ENCODE measurements at places on chromosomes 13 and 19.

GRCh38 chr19:46213156-46213555 lies 16.4 kb upstream of the IGFL1 start:
- no peak for DNase-seq

GRCh38 chr13:73057284-73058063 lies 1.3 kb upstream of the KLF5 start:
- no peak for DNase-seq

- no peak for DNase-seq
Observed at GRCh38 chr13:83151308-83151660, 731.0 kb downstream of the SLITRK1 start.

GRCh38 chr19:55247621-55248099 lies 11.2 kb downstream of the PPP6R1 start:
- DNase-seq, result no peak

DNA sequence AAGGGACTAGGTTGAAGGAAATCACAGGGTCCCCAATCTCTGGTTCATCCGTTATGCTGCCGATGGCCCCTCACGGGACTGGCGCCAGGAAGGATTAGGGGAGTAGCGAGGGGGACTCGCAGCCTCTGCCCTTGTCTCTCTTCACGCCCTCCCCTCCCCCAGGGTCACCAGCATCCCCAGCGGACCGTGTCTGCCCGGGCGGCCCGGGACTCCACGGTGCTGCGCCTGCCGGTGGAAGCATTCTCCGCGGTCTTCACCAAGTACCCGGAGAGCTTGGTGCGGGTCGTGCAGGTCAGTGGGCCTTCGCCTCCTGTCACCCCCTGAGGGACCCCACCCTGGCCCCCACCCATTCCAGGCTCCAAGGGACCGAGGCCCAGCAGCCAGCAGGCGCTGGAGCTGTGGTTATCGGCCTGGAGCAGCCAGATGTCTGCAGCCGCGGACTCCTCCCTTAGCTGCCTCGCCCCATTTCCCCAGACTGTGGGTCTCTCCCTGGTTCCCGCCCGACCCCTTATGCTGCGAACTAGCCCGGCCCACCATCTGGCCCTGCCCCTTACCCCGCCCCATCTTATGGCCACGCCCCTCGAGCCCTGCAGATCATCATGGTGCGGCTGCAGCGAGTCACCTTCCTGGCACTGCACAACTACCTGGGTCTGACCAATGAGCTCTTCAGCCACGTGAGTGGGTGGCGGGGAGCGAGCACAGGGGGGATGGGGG lies 5.4 kb downstream of the PNPLA6 start:
- no peak for DNase-seq

GRCh38 chr19:29266001-29266400 lies 53.0 kb upstream of the UQCRFS1 start:
- no peak for DNase-seq

GRCh38 chr19:3471954-3472655 lies 8.2 kb downstream of the SMIM24 start:
- no peak for DNase-seq

DNA sequence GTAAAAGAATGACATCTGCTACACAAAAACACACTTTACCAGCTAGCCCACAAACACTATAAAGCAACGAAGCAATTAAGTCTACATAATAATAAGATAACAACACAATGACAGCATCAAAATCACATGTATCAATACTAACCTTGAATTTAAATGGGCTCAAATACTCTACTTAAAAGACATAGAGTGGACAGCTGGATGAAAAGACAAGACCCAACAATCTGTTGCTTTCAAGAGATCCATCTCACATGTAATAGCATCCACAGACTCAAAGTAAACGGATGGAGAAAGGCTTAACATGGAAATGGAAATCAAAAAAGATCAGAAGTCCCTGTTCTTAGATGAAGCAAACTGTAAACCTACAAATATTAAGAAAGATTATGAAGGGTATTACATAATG lies 2175.9 kb downstream of the PCDH9 start:
- DNase-seq, result peak; percentile 22

DNA sequence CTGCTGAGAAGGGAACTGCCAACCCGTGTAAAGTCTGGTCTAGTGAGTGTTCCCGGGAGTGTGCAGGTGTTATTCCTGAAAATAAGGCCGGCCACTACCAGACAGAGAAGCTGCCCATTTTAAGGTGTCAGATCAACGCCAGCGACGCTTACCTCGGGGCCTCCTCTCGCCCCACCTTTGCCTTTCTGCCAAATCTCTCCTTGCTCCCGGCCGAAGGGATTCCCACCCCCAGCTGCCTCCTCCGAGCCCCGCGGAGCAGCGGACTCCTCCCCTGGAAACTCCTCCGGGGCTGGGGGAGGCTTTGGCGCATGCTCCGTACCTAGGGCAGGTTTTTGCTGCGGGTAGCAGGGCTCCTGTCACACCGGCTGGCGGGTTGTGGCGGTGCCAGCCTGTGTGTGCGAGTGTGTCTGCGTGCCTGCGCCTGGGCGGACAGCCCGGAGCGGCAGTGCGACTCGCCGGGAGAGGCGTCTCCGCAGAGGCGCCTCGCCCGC lies at the start of gene HS6ST3:
HS6ST3 (plus strand) TSS at position 359 of the 491 bp plus-strand sequence.
- DNase-seq, result peak; percentile 58

- DNase-seq, result no peak
Observed at GRCh38 chr13:75316427-75316826, 165.5 kb downstream of the TBC1D4 start.
